ENCODE measurements at places on chromosomes 1 and 21. TPM values are rescaled to one million over a fixed set of nuclear protein-coding genes. Genes with fewer than 3 reads are reported as not detected.
A peak's percentile ranks its signal among the peaks of the same experiment; 100 is the strongest.

The TRAF3IP3 gene
- not detected for total RNA-seq

The FCRL5 gene
- total RNA-seq, result under 0.01 TPM

The ZBTB40 gene
- total RNA-seq, result 13.8 TPM

The CYP4X1 gene
- total RNA-seq, result 0.59 TPM

The SPRR2E gene
- not detected for total RNA-seq

The TENT5C gene
- total RNA-seq, result 0.36 TPM

The SPRR2F gene
- total RNA-seq, result not detected

The DIO1 gene
- total RNA-seq, result not detected

- DNase-seq, result no peak
These were observed 61.3 kb downstream of the BCAR3 start for GRCh38 chr1:93620172-93620840.

- peak; percentile 86 for DNase-seq
These were observed 15.6 kb upstream of the PEX10 start for GRCh38 chr1:2427976-2428375.

GRCh38 chr21:46124926-46125845 is 27.3 kb downstream of the COL6A2 start:
- DNase-seq, result peak; percentile 87

DNA sequence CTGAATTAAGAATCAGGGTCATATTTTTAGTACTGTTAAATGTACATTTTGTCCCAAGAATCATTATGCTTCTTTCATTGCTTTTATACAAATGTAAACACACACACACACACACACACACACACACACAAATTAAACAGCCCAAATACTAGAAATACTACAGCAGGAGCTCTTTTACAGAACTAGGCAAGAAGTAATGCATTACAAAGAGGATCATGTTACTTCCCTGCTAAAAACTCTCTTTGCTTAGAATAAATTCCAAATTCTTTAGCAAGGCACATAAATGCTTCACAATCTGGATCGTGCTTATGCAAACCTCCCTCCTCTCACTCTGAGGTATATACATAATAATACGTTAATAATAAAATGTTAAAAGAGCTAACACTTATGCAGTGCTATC is 720.4 kb upstream of the ADGRL4 start:
- DNase-seq, result no peak

DNA sequence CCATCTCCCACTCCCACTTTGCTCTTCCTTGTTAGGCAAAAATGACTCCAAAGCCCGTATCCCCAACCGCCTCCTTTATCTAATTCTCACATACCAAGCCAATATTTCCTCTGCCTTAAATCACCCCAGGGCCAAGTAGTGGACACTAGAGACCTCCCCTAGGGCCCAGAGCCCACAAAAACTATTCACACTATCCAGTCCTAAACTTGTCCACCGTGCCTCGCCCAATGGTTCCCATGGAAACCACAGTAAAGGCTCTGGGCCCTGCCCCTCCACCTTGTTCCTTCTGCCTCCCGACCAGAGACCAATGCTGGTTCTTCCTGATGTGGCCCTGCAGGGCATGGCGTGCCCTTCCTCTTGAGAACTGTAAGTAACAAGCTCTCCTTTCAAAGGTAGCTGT is 11.8 kb downstream of the CFAP107 start:
- DNase-seq, result no peak

- DNase-seq, result no peak
These were observed 29.9 kb upstream of the EDN2 start for GRCh38 chr1:41514381-41514780.

- no peak for DNase-seq
These were observed 295.4 kb upstream of the PBX1 start for GRCh38 chr1:164263540-164263939.

- DNase-seq, result peak; percentile 95
These were observed 20.8 kb upstream of the LAPTM5 start for GRCh38 chr1:30778154-30778978.

DNA sequence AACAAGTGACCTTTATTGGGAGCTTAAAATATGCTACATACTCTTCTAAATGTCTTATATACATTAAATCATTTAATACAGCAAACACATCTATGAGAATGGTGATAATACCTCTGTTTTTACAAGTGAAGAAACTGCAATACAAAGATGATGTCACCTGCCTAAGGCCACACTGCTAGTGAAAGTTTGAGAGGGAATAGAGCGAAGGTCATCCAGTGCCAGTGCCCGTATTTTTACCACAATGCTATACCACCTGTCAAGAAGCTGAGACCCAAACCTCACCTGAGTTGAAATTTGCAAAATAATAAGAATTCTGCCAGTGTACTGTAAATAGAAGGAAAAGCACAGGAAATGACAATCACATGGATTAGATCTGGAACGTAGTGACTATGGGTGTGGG is 200.4 kb upstream of the TMPRSS15 start:
- no peak for DNase-seq

- peak; percentile 96 for DNase-seq
These were observed 15.9 kb downstream of the ESPN start for GRCh38 chr1:6440198-6441126.

GRCh38 chr1:159916242-159917051 is 8.9 kb downstream of the TAGLN2 start:
- DNase-seq, result peak; percentile 94

GRCh38 chr21:39913706-39914305 is 46.6 kb downstream of the PCP4 start:
- DNase-seq, result peak; percentile 15

- DNase-seq, result no peak
These were observed 2.0 kb downstream of the NPL start for GRCh38 chr1:182791281-182792179.

DNA sequence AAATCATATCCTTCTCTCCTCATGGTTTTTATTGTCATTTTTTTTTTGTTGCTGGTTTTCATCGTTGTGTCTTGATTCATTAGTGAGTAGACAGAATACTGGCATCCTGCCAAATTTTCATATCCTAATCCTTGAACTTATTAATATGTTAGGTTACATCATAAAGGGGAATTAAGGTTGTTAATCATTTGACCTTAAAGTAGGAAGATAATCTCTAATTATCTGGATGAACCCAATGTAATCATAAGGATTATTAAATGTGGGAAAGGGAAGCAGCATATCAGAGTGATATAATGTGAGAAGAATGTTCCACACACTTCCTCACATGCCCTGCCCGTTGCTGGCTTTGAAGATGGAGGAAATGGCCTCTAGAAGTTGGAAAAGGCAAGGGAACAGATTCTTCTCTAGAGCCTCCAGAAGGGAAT is 299.7 kb downstream of the HMCN1 start:
- DNase-seq, result no peak

DNA sequence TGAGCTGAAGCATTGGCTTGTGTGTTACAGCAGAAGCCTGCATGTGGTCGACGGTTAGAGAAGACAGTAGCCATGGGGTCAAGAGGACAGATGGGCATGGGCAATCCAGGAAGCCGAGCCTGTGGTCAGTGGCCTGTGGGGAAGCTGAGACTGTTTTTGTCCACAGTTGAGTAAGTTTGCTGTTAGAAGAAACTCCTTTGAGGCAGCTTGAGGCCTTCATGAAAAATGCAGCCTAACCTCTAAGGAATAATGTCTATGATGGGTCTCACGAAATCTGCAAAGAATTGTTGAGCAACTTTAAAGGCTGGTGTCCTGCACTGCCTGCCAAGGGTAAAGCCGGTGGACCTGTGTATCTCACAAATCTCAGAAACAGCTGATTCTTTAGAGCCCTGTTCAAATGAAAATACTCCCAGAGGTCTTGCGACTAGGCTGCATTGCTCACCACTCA is 322.4 kb downstream of the SETD4 start:
- peak; percentile 86 for DNase-seq

- DNase-seq, result no peak
These were observed 44.0 kb downstream of the NTNG1 start for GRCh38 chr1:107184888-107185287.

GRCh38 chr1:63116016-63116415 is 206.4 kb upstream of the FOXD3 start:
- no peak for DNase-seq

DNA sequence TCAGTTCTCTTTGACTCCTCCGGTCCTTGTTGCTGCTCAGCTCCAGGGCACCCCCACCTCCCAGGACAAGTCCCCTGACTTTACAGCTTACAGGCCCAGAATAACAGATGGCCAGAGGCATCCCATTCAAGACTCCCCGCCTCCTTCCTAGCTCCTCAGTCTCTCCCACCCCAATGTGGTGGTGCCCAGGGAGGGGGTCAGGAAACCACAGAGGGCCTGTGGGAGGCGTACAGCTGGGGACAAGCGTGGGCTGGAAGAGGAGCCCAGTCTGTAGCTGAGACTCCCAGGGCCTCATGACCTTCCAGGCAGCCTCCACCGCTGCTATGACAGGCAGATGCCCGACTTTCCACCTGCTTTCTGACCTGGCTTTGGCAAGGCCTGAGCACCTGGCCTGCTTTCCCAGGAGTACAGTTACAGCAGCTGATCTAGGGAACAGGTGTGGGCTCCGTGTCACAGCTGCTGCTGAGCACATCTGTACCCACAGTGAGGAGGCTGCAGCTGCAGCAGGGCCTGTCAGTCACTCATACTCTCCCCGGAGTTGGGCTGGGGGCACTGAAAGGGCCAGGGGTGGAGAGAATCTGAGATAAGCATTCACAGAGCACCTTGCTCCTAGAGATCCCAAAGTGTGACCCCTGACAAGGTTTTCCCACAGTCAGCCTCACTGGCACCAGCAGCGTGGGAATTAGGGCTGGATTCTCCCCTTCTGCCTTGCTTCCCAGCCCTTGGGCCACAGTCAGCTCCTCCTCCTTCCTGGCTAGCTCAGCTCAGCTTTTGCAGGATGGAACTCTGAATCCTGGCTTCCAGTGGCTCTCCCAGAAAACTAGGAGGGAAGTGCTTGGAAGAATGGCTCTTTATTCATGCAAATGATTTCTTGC is 7.1 kb upstream of the NAV1 start:
- peak; percentile 83 for DNase-seq

DNA sequence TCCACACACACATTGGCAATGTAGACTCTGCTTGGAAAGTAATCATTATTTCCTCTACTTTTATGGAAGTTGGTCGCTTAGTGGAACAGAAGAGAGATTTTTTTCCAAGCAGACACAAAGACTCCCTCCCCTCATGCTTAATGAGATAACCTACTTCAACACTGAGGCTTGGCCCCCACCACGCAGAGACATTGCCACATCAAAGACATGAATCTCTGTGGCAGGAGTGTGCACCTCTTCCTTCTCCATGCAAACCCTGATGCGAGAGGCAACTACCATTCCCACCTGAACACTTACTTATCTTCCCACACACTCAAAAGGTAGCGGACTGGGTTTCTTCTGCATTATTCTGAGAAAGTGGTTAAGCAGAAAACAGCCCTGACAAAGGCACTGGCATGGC is 37.3 kb upstream of the LPAR3 start:
- DNase-seq, result no peak

DNA sequence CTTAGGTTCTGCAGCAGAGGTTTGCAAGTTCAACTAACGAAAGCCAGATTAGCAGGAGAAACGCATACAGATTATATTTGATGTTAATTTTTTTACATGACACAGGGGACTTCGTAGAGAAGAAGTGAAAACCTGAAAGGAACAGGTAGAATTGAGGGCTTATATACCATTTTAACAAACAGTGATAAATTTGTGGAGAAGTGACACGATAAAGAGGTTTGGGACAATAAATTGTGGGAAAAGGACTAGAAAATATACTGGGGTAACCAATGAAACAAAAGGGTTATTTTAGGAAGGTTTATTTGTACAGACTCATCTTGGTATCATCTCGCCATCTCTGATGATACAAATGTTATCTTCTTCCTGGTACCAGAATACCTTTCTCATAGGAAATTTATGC is 452.9 kb downstream of the SETD4 start:
- DNase-seq, result no peak

- peak; percentile 92 for DNase-seq
These were observed 789 bp upstream of the PTPN14 start for GRCh38 chr1:214552174-214552608.

DNA sequence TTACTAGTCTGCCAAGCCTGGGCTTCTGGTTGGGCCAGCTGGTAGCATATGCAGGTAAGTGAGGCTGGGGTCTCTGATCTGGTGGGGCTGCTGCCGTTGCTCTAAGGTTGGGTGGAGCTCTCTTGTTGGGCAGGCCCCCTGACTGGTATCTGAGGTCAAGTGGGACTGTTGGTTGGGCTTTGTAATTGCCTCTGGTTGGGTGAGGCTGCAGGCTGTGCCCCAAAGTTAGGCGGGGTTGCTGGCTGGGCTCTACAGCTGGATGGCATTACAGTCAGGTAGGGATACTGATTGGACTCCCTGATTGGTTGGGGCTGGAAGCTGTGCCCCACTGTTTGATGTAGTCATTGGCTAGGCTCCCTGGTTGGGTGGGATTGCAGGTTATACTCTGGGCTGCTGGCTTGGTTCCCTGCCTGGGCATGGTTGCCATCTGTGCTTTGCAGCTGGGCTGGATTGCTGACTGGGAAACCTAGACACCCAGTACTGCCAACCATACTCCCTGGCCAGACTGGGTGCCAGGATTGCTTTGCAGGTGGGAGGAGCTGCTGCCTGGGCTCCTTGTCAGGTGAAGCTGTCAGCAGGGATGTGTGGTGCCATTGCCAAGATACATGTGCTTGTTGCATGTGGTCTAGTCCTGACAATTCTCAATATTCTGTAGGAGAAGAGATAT is 130.5 kb downstream of the RABGAP1L start:
- DNase-seq, result no peak

- peak; percentile 57 for DNase-seq
These were observed 61.4 kb downstream of the EIF2B3 start for GRCh38 chr1:44924835-44925464.

DNA sequence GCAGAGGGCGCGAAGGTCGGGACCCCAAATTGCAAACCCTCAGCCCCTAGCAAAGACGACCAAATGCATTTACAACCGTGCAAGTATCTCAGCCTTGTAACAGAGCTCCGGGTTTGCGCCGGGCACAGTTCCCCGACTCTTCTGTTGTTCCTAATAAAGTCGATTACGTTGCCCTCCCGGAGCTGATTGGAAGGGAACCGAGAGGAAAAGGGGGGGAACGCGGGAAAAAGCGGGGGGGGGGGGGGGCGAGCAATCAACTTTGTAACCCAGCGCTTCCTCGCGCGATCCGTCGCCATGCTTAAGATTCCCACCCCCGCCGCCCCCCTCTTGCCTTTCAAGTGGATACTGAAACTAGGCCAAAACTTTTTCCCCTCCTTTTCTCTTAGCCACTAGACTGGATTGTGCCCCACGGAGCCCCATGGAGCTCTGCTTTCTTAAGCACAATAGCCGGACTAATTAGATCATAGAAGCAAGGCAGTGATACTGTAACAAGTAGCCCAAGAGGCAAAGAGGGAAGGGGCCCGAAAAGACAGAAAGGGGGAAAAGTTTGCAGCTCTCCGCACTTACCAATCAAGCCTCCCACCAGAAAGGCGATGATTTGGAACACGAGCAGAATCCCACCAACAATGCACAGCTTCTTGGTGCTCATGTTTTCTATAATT is 565 bp downstream of the WLS start:
- peak; percentile 90 for DNase-seq
